NCI-H1105 treated with DMSO at 0.1 percent for 48 hours (cell line): ENCODE measurements at places on chromosomes 16 and 17.
A peak's percentile ranks its signal among the peaks of the same experiment; 100 is the strongest.

GRCh38 chr17:57834146-57834741, 15.6 kb downstream of the MRPS23 start:
- DNase-seq, result peak; percentile 33

DNA sequence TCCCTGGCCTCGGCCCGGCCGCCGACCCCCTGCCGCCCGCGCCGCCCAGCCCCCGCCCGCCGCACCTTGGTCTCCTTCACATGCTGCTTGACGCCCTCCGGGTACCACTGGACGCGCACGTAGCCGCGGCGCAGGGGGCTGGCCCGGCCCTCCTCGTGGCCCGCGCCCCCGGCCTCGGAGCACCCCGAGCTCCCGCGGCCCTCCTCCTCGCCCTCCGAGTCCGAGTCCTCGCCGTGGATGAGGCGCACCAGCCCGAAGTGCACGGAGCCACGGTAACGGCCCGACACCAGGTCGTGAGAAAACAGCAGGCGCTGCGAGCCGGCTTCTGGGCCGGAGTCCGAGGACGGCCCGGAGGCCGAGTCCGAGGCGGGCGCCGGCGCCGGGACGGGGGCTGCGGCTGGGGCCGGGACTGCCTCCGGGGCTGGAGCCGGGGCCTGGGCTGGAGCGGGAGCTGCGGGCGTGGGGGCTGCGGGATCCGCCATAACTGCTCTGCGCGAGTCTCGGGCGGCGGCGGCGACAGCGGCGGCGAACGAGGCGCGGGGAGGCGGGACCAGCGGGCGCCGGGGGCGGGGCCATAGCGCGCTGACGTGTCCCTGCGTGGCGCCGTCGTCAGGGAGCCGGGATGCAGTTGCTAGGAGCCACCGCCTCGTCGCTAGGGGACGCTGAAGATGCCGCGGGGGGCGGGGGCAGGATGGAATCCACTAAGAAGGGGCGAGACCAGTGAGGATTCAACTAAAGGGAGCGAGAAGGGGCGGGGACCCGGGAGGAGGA, at the start of gene UBE2O:
Gene UBE2O, minus strand, starts transcription at position 493 of the 771 bp plus-strand sequence. Its CDS starts 11 bp downstream, at position 482.
- peak; percentile 77 for DNase-seq

DNA sequence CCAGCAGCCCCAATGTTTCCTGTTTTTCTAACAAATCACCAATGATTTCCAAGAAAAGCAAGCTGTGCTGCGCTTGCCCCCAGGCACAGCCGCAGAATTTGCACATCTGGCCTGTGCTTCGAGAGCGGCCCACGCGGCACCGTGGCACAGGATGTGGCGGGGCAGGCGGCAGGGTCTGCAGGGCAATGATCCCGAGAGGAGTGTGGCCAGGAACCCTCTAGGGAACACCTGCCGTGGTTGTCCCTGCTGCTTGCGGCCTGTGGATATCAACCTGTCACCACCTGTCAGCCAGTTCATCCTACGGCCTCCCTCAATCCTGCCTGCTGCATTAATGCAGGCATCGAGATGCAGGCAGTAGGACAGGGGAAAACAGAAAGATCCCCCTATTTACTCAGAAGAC, 24.0 kb downstream of the PIK3R5 start:
- no peak for DNase-seq

GRCh38 chr17:50495918-50496317, 12.3 kb upstream of the MYCBPAP start:
- no peak for DNase-seq

DNA sequence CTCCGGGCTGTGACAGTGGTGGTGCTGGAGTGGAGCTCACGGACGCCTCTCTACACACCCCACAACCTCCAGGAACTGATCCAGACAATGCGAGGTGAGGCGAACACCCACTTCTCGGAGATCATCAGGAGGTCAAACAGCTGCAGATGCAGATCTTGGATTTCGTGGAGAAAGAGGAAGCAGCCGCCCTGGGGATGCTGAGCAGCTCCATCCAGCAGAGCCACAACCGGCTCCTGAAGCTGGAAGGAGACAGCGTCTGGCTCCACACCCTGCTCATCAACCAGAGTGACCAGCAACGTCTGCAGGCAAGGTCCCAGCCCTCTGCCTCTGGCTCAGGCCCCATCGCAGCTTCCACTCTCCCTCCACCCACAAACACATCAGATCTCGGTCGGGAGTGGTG, 13.2 kb upstream of the SLC16A5 start:
- no peak for DNase-seq

GRCh38 chr17:73738751-73739575, 94.7 kb upstream of the SDK2 start:
- no peak for DNase-seq

GRCh38 chr16:10964039-10964890, 19.9 kb downstream of the CLEC16A start:
- DNase-seq, result peak; percentile 78

- DNase-seq, result no peak
These were observed 28.2 kb downstream of the SNX20 start for GRCh38 chr16:50652836-50653425.

DNA sequence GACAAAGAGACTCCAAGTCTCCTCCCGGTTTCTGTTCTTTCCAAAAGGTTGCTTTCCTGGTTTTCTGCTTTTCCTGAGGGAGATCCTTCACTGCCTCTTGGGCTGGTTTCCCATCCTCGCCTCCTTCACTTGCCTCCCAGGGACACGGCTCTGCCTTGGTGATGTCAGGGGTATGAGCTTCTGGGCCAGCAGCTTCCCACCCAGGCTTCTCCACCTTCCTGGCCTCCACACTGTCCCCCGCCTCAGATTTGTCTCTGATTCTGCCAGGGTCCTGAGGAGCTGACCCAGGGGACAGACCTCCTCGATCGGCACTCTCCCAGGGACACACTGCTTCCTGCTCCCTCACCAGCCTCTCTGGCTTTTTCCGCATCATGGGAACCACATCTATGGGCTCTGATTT, 14.5 kb downstream of the GPR179 start:
- no peak for DNase-seq

DNA sequence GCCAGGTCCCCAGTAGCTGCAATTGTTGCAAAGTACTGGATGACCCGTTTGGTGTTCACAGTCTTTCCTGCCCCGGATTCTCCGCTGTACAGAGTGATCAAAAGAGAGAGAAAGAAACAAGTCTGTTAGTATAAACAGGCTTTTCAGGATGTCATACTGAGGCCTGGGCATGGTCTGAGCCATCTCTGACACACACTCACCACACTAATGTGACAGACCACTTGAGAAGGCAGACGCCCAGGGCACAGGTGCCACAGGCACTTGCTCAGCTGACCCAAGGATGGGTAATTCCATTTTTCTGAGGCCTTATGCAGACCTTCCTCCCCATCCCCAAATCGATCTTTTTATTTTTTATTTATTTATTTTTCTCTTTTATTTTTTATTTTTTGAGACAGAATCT, 7.5 kb downstream of the MYH3 start:
- no peak for DNase-seq

DNA sequence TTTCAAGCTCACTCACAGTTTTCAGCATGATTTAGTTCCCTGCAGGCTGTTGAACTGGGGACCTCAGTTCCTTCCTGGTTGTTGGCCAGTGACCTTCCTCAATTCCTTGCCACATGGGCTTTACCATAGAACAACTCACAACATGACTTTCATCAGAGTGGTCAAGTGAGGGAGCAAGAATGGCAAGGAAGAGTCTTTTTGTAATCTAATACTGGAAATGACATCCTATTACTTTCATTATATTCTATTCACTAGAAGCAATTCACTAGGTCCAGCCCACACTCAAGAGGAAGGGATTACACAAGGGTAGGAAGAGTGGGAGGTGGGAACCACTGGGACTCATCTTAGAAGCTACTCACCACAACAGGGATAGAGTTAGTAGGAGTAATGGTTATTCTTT, 57.6 kb downstream of the SYT17 start:
- DNase-seq, result no peak
